ENCODE measurements at places on chromosomes 5 and 9. TPM values are rescaled to one million over a fixed set of nuclear protein-coding genes. Genes with fewer than 3 reads are reported as not detected.

DNA sequence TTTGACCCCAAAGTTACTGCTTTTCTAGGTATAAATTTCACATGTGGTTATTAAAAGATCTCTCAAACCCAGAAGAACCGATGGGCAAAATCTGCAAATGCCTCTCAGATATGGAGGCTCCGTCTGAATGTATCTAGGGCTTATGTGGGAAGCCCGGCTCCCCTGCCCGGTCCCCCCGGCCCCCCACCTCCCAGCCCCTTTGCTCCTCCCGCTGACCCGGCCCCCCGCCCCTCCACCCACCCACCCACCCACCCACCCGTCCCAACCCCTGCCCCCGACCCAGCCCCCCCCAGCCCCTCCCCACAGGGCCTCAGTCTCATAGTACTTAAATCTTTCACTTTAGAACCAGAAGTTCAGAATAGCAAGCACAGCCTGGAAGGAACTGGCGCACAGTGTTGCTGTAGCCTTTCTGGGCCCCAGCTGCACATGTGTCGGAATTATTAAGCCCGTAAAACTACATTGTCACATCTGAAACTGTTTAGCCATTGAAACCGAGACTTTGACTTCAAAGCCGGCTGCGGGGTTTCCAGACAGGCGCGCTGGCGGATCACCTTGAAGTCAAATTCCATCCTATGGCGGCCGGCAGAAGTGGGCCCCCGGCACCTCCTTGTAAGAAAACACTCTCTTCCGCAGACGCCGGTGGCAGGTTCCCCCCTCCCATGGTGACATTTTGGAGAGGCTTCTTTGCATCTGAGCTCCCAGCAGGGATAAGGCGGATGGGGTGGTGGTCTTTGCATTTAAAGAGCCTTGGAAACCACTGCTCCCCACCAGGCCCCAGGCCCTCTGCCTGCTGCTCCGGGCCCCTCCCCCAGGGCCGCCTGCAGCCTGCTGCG lies 12.8 kb downstream of the NKD2 start:
- no peak for DNase-seq

- no peak for DNase-seq
Measured at GRCh38 chr5:100706776-100707175, 171.6 kb downstream of the FAM174A start.

DNA sequence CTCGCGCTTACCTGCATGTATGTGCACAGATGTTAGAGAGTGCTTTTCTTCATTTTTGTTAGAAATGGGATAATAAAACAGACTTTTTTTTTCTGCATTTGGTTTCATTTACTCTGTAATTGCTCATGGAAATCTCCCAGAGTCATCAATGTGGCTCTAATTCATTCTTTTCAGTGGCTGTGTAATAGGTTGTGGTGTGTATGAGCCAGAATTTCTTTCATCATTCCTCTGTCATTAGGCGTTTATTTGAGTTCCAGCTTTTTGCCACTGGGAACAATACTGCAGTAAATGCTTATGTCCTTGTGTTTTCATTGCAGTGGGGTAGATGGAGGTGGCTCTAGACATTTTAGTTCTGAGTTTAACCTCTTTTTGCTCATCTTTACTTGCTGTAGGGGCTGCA lies 118.9 kb downstream of the NXNL2 start:
- no peak for DNase-seq

DNA sequence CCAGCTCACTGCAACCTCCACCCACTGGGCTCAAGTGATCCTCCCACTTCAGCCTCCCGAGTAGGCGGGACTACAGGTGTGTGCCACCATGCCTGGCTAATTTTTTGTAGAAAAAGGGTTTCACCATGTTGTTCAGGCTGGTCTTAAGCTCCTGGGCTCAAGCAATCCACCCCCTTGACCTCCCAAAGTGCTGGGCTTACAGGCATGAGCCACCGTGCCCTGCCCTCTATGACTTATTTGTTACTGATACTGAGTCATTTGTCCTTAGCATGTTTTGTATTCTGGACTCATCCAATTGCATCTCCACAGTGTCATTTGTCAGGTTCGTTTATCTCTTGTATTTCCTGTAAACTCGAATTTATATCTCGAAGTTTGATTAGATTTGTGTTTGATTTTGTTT lies 2.7 kb upstream of the ITK start:
- no peak for DNase-seq

- no peak for DNase-seq
Measured at GRCh38 chr5:151448038-151448985, 909 bp downstream of the SLC36A1 start.

The INSL6 gene
- not detected for total RNA-seq

- DNase-seq, result no peak
Measured at GRCh38 chr9:77881111-77881510, 150.5 kb downstream of the GNAQ start.

The TSSK1B gene
- total RNA-seq, result not detected

DNA sequence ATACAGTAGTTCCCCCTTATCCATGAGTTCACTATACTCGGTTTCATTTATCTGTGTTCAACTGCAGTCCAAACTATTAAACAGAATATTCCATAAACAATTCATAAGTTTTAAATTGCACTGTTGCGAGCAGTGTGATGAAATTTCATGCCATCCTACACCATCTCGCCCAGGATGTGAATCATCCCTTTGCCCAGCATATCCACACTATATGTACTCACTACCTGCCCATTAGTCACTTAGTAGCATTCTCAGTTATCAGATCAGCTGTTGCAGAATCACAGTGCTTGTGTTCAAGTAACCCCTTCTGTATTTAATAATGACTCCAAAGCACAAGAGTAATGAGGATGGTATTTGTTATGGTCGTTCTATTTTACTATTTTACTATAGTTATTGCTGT lies 51.5 kb downstream of the SHOC1 start:
- peak; percentile 87 for DNase-seq

DNA sequence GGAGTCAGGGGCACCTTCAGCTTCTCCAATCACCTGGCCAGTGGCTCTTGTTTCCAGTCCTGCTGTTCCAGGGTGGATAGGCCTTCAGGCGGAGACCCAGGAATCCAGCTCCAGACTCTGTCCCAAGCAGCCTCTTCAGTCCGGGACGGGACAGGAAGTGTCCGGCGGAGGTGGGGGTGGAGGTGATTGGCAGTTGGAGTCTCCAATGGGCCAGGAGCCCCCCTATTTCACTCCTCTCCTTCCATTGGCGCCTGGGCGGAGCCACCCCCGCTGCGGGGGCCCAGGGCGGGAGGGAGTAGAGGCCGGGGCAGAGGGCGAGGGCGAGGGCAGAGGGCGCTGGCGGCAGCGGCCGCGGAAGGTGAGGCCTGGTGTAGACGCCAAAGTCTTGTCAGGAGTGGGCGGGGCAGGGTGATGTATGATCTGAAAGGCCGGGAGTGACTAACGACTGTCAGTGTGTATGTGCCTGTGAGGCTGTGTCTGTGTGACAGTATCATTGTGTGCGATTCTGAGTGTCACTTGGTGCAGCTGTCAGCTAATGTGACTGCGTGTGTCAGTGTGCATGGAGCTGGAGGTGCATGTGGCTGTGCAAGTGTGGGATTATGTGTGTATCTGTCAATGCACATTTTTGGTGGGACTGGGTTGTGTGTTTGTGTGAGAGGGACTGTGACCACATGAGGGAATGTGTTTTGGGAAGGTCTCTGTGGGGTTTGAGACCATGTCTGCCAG lies at the start of gene IL11RA:
Gene IL11RA (plus strand): TSS at position 310 of the 726 bp plus-strand sequence. CDS start 3,033 bp downstream, outside the sequence.
- peak; percentile 80 for DNase-seq

The TAF11L13 gene
- total RNA-seq, result not detected

DNA sequence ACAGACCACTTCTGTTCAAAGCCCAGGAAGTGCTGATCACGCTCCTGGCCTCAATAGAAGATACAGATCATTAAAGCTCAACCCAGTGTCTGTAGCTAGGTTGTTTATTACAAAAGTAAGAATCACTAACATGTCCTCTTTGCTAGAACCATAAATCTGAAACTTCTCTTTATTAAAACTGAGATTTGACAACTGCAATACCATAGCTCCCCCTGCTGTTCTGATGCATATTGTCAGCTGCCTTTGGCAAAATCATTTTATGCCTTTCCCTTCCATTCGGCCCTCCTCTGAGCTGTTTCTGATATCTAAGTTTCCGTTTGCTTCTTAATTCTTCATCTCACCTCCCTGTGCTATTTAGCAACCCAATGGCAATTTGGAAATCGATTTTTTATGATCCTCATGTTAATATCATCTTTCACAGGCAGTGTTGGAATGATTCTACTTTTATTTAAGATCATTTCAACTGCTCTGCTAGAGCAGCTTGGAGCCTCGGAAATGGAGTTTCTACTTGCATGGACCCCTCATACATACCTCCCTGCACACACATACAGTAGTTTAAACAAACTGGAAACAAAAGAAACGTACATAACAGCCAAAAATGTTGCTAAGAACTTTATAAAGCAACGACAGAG lies 998.8 kb downstream of the MAT2B start:
- DNase-seq, result peak; percentile 4

- no peak for DNase-seq
Measured at GRCh38 chr5:39765366-39765765, 340.6 kb upstream of the DAB2 start.

DNA sequence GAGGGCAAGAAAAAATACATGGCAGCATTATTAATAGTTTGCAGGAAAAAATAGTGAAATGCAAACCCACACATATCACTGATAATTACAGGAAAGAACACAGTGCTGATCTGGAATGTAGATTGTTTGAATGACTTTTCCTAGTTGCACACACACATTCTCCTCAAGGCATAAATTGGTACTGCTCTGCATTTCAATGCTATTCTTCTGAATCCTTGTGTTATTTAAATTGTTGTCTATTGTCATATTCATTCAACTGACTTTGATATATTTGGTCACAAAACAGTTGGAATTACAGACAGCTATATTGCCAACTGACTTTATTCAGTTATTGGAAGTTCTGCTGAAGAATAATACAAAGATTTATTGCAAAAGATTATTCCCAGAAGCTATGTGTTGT lies 139.5 kb downstream of the CDH10 start:
- DNase-seq, result no peak

The IFNA21 gene
- not detected for total RNA-seq

The TEK gene
- 0.15 TPM for total RNA-seq

- DNase-seq, result peak; percentile 72
Measured at GRCh38 chr9:14441976-14442651, 128.2 kb upstream of the NFIB start.

- no peak for DNase-seq
Measured at GRCh38 chr5:170681013-170681433, 102.5 kb upstream of the GABRP start.

- no peak for DNase-seq
Measured at GRCh38 chr5:65928322-65928752, 2.0 kb downstream of the ERBIN start.

DNA sequence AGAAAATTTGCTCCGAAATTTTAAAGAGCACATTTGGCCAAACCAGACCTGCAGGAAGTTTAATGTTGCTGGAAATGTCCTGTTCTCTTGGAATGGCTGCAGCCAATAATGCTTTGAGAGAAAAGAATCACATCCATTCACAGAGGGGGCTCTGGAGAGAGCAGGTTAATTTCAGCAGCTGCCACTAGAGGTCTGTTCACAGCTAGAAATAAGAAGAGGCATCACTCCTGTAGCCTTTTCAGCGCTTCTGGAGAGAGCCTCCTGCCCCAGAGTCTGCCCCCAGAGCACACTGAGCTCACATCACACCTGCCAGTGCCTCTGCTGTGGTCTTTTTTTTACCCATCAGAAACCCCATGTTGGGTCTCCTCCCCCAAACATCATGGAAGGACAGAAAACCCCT lies 124.8 kb upstream of the RAD23B start:
- peak; percentile 51 for DNase-seq

- no peak for DNase-seq
Measured at GRCh38 chr5:40204144-40204543, 475.6 kb upstream of the PTGER4 start.

The UBQLN1 gene
- 128 TPM for total RNA-seq

GRCh38 chr9:95822583-95823431 lies 52.7 kb upstream of the ERCC6L2 start:
- peak; percentile 2 for DNase-seq

The GABRA6 gene
- total RNA-seq, result not detected

Measured in HCT116 (cell line).